ENCODE measurements at places on chromosomes 2 and 18. TPM values are rescaled to one million over a fixed set of nuclear protein-coding genes. Genes with fewer than 3 reads are reported as not detected.

DNA sequence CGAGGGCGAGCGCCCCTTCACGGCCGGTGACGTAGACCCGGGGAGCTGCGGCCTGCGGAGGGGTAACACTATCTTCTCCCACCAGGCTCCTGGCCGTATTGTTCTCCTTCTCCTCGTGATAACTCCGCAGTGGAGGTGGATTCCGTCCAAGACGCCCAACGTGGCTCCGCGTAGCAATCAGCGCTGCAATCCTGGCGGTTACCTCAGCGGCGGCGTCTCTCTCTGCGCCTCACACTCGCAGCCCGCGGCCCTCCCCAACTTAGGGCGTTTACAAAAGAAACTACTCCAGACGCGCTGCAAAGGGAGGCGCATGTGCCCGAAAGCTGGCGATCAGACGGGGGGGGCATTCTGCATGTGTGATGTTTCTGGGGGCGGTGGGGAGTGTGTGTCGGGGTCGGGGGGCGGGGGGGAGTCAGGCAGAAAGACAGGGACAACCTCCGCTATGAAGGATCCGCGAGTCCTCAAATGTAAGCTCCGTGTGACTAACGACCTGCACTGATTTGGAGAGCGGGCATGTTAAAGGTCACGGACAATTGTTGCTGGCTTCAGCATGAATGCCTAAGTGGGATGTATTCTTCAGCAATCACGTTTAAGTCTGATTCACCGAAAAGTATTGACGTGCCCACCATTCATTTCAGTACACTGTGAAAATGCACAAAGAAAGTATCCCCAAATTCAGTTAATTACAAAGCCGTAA is 1.3 kb upstream of the ZNF516 start:
- H3K27ac ChIP-seq = no peak overlapping the region
- H3K4me1 ChIP-seq = peaks cover 9% of the 10 kb centered on the region
- no peaks in the 10 kb centered on the region for H3K36me3 ChIP-seq

DNA sequence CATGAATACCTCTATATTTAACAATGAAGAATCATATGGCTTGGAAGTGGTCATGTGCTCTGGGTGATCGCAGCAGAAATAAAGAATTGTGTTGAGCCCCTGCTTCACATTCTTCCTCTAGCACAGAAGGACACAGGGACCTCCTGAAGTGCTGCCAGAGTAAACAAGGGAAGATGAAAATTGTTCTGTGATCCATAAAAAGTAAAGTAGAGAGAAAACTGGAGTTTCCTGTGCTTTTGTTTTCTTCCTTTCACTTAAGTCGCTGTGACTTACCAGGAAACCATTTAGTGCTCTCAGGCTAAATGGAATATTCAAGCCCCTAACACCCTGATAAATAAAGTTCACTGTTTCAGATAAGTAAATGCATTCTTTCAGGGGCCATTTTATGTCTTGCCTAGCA is 1173.6 kb upstream of the CHAC2 start:
- no peak overlapping the region for H3K27ac ChIP-seq

- H3K27ac ChIP-seq = peak overlapping the region; percentile 35
- no peaks in the 10 kb centered on the region for H3K27me3 ChIP-seq
- peaks cover 14% of the 10 kb centered on the region for H3K4me1 ChIP-seq
- DNase-seq = no peak
Observed at GRCh38 chr2:188701836-188702235, 272.3 kb upstream of the COL3A1 start.

DNA sequence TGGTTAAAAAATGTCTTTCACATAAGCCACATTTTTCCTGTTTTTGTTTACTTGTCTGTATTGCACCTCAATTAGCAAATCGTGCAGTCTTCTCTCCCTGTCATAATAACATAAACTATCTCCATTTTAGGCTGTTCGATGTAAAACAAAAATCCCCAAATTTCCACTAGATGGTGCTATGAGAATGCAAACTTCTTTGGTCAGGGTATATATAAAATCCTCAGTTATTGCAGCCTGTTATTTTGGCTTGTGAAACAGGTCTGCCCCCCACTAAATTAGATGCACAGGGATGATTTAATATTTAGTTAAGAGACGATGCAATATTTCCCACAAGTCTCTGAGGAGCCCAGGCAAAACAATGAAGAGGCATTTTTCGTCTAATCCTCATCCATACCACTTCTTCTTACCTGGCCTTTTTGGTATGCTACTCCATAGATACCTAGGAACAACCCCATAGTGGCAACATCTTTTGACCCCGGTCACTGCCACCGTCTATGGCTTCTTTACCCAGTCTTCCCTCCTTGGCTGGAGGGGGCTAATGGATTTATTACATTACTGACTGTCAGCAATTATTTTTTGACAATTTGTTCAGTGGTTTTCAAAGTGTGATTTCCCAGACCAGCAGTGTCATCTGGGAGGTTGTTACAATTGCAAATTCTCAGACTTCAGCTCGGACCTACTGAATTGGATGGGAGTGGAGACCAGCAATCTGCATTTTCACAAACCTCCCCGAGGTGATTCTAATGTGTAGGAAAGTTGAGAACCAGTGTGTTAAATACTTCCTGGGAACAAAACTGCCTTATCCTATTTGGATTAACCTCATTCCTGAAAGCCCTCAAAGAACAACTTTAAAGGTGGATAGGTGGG is 117.4 kb upstream of the CWC22 start:
- no peak for DNase-seq
- H3K27me3 ChIP-seq = no peaks in the 10 kb centered on the region
- H3K27ac ChIP-seq = no peak overlapping the region

GRCh38 chr2:16293398-16293797 is 353.0 kb downstream of the MYCN start:
- H3K4me1 ChIP-seq = no peaks in the 10 kb centered on the region
- no peak overlapping the region for H3K4me3 ChIP-seq
- H3K27me3 ChIP-seq = no peaks in the 10 kb centered on the region
- H3K27ac ChIP-seq = no peak overlapping the region
- no peaks in the 10 kb centered on the region for H3K36me3 ChIP-seq

GRCh38 chr2:169464466-169464865 is 14.8 kb upstream of the BBS5 start:
- H3K4me3 ChIP-seq = no peak overlapping the region
- no peak for DNase-seq

GRCh38 chr2:173571021-173571821 is 216.5 kb downstream of the CDCA7 start:
- H3K27ac ChIP-seq = no peak overlapping the region
- H3K27me3 ChIP-seq = no peaks in the 10 kb centered on the region
- no peak overlapping the region for H3K4me3 ChIP-seq
- peak; percentile 54 for DNase-seq
- peaks cover 13% of the 10 kb centered on the region for H3K4me1 ChIP-seq

- H3K4me3 ChIP-seq = no peak overlapping the region
- H3K4me1 ChIP-seq = no peaks in the 10 kb centered on the region
- no peak overlapping the region for H3K27ac ChIP-seq
- no peak for DNase-seq
Observed at GRCh38 chr2:39068299-39069135, 52.3 kb downstream of the SOS1 start.

DNA sequence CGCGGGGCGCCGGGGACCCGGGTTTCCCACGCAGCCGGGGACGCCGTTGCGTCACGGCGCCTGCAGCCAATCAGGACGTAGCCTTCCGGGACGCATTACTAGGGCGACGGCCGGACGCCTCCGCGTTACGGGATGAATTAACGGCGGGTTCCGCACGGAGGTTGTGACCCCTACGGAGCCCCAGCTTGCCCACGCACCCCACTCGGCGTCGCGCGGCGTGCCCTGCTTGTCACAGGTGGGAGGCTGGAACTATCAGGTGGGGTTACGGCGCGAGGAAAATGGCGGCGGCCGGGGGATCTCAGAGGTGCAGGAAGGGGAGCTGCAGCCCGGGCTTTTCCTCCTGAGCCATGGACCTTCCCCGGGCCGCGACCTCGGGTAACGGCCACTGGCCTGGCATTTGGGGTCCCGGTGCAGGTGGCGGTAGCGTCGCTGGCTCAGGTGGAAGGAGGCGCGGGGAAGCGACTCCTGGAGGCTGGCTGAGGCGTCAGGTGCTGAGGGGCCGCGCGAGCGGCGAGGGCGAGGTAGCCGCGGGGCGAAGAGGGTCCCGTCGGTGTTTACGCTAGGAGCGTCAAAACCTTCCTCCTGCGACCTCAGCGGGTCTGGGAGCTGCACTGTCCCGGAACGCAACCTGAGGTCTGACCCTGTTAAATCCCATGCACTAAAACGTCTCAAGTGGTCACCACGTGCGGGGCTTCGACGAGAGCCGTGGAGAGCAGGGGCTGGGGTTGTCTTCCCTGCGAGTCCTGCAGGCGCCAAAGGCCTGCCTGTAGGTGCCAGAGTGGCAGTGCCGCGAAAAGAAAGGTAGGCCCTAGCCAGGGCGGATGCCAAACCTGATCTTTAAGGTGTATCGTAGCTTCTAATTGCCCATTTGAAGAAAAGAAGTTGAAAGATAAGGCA is at the start of gene LCLAT1:
Gene LCLAT1, plus strand, starts transcription at position 98 of the 897 bp plus-strand sequence. CDS start 78,345 bp downstream, outside the sequence.
- no peaks in the 10 kb centered on the region for H3K27me3 ChIP-seq
- H3K36me3 ChIP-seq = peaks cover 10% of the 10 kb centered on the region

GRCh38 chr2:10048501-10049171 is 5.3 kb downstream of the KLF11 start:
- H3K36me3 ChIP-seq = peaks cover 62% of the 10 kb centered on the region
- DNase-seq = peak; percentile 50
- H3K27me3 ChIP-seq = no peaks in the 10 kb centered on the region
- H3K4me1 ChIP-seq = peaks cover 8% of the 10 kb centered on the region
- no peak overlapping the region for H3K27ac ChIP-seq

DNA sequence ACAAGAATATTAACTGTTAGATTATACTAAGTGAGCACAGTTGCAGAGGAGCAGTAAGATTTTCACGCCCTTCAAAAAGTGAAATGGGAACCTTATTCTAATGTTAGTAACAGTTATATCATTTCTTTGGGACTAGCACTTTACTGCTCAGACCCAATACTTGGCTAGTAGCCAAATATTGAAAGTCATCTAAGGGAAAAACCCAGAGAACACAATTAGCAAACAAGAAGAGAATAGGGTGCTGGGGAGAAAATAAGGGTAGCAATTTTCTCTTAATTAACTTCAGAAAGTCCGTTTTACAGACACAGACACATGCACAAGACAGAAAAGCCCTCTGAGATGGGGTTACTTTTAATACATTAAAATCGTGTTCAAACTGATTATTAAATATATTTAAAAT is 71.8 kb downstream of the ID2 start:
- no peak overlapping the region for H3K4me3 ChIP-seq
- no peaks in the 10 kb centered on the region for H3K27me3 ChIP-seq
- no peak for DNase-seq
- H3K36me3 ChIP-seq = peaks cover 26% of the 10 kb centered on the region
- H3K4me1 ChIP-seq = no peaks in the 10 kb centered on the region

- no peak overlapping the region for H3K27ac ChIP-seq
- no peaks in the 10 kb centered on the region for H3K36me3 ChIP-seq
- H3K4me3 ChIP-seq = no peak overlapping the region
- no peaks in the 10 kb centered on the region for H3K4me1 ChIP-seq
Observed at GRCh38 chr2:88345842-88346241, 106.7 kb downstream of the FOXI3 start.

DNA sequence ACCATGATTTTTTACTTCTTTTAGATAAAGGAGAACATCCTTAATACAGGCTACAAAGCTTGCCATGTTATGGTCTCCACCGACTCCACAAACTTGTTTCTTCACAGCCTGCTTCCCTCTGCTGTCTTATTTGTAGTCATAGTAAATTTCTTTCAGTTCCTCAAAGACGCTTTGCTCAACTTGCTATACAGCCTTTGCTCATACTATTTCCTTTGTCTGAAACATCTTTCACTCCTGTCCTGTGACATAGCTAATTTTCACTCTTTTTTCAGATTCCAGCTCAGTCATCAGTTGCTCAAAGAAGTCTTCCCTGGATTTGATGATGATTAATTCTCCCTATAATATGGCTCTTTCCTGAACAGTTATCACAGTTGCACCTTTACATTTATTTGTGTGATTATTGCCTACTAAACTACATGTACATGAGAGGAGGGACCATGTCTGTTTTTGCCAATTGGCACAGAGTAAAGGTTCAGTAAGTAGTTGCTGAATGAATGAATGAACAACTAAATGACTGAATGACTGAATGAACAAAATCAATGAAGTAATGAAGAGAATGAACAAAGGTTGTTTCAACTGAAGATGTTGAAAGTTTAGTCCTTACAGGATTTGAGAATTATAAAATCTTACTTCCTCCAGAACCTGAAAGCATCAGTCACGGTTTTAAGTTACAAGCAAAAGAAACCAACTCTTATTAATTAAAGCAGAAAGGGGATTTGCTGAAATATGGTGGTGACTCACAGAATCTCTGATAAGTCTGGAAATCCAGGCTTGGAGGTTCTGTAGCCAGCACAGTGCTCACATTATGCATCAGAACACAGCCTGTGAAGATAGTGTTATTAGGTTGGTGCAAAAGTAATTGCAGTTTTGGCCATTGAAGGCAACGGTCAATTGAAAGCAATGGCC is 186.4 kb upstream of the FAM98A start:
- no peak overlapping the region for H3K27ac ChIP-seq
- no peaks in the 10 kb centered on the region for H3K36me3 ChIP-seq
- DNase-seq = no peak
- H3K4me1 ChIP-seq = no peaks in the 10 kb centered on the region

DNA sequence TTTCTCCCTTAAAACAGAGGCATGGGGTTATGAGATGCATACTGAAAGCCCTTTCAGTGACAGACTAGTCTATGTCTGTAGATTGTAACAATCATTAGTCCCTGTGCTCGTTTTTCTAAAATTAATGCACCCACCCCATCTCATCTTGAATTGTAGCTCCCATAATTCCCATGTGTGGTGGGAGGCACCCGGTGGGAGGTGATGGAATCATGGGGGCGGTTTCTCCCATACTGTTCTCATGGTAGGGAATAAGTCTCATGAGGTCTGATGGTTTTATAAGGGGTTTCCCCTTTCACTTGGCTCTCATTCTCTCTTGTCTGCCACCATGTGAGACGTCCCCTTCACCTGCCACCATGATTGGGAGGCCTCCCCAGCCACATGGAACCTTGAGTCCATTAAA is 100.9 kb downstream of the AP1S3 start:
- H3K4me1 ChIP-seq = no peaks in the 10 kb centered on the region
- H3K27ac ChIP-seq = no peak overlapping the region
- no peak overlapping the region for H3K4me3 ChIP-seq
- no peaks in the 10 kb centered on the region for H3K36me3 ChIP-seq

COL6A3 gene
- 160 TPM for total RNA-seq

KIAA2012 gene
- total RNA-seq = 0.03 TPM

TMEM182 gene
- 3.7 TPM for total RNA-seq

TMBIM1 gene
- 86.5 TPM for total RNA-seq

LAMA3 gene
- 0.25 TPM for total RNA-seq

GCG gene
- not detected for total RNA-seq

SERPINB13 gene
- total RNA-seq = not detected

All from SJSA1 (cell line).